Stimulated activated CD4-positive, alpha-beta T cell treated with anti-CD3 and anti-CD28 coated beads, Interleukin-12 subunit alpha, Interleukin-12 subunit beta, amount 100 ng/mL, for 4 hours (primary cell): ENCODE measurements at places on chromosomes 11 and 22.

- no peak for DNase-seq
These were observed 23.3 kb downstream of the OSBP2 start for GRCh38 chr22:30717952-30718351.

DNA sequence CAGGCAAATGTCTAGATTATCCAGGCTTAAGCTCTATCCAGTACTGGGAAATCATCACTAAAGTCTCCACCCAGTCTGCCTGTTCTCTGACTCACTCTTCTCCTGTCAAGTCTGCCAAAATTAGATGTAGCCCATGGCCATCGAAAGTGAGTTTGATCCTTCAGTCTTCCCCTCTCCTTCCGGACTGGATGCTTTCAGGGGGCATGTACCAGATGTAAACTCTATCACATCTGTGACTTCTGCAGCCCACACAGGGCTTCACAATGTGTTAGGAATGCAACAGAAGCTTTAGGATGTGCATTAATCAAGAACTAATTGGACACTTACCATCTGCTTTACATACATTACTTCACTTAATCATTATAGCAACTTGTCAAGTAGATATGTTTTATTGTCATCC is 12.3 kb downstream of the ME3 start:
- no peak for DNase-seq

DNA sequence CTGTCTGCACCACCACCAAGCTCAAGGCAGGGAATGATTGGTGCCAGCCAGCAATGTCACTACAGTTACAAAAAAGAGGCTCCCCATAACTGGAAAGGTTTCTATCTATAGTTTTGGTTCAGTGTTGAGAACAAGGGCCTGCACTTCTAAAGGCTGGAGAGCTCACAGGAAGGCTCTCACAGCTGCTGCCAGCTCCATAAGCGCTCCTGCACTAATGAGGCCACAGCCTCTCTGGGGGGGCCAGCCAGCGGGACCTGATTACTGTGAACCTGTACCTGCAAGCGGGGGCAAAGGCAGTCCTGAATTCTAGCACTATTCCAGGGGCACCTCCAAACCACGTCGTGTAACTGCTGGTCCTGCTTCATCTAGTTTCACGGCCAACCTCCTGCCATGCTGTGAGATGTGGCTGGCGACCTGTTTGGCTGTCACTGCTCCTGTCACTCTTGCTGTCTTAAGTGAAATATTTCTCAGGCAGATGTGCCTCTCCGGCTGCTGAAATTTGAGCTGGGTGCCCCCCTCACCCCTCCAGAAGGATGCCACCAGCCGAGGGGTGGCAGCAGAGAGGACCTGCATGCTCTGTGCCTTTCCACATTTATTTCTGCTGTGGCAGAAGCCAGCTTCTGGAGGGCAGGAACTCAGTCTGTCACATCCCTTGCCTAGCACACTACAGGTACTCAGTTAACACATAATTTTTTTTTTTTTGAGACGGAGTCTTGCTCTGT is 53.3 kb upstream of the ARFGAP3 start:
- DNase-seq, result no peak

GRCh38 chr11:94199136-94200130 is 70.8 kb downstream of the PANX1 start:
- DNase-seq, result no peak

DNA sequence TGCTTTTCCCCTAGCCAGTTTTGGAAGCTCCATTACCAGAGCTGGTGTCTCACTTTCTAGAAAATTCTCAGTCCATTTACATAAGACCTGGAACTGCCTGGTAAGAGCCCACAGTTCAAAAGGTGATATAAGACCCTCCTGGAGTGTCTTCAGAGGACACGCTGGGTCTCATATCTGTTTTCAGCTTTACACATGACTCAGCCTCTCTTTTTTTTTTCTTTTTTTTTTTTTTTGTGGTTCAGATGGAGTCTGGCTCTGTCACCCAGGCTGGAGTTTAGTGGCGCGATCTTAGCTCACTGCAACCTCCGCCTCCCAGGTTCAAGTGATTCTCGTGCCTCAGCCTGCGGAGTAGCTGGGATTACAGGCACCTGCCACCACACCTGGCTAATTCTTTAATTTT is 30.7 kb downstream of the WEE1 start:
- DNase-seq, result no peak

- DNase-seq, result no peak
These were observed 16.1 kb downstream of the TMPRSS5 start for GRCh38 chr11:113689768-113690618.

- no peak for DNase-seq
These were observed 550.7 kb downstream of the ETS1 start for GRCh38 chr11:128036556-128037093.

DNA sequence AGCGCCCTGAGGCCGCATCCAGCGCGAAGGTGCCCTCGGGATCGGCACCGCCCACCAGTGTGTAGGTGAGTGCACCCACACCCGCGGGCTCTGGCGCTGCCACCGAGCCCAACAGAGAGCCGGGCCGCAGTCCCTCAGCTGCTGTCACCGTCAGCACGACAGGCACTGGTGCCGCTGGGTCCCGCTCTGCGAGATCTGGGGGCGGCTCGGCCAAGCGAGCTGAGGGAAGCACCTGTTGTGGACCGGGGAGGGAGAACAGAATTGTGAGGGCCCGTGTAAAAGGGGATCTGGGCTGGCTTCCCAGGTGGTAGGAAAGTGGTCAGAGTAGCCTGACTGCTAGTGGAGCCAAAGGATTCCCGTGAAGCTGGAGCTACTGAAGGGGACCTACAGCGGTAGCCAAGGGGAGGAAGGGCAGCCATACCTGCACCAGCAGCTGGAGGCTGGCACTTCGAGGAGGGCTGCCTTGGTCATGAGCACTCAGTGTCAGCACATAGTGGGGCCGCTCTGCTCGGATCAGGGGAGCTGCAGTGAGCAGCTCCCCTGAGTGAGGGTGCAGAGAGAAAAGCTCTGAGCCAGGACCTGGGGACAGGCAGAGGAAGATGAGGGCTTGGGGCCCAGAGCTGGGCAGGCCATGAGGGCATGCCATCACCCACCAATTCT is 11.5 kb upstream of the TPP1 start:
- no peak for DNase-seq

- no peak for DNase-seq
These were observed 430.9 kb downstream of the BRD1 start for GRCh38 chr22:49396817-49397216.

DNA sequence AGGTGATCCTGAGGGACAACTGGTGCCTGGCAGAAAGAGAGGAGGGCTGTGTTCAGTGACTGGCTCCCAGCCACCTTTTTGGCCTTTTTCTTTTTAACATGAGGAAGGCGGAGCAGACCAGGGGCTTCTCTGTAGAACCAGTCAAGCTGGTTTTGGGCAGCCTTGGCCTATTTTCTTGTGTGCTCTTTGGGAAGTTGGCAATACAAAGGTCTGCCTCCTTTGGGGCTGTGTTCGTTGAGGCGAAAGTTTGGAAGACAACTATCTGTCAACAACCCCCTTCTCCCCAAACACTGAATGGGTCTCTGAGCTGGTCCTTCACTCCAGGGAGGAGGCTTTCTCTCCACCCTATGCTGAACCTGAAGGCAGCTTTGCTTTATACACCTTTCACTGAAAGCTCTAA is 8.5 kb downstream of the MARK2 start:
- DNase-seq, result no peak

- DNase-seq, result no peak
These were observed 94.2 kb upstream of the USP47 start for GRCh38 chr11:11747570-11747969.

- no peak for DNase-seq
These were observed 20.2 kb upstream of the SHISAL1 start for GRCh38 chr22:44332946-44333345.

- DNase-seq, result peak; percentile 55
These were observed 1.2 kb downstream of the TSPO start for GRCh38 chr22:43152357-43153071.
